ENCODE measurements at places on chromosomes 1 and 21.

- DNase-seq = no peak
Observed at GRCh38 chr1:112513112-112513870, 4.5 kb downstream of the WNT2B start.

- no peak for DNase-seq
Observed at GRCh38 chr1:175591083-175591743, 152.2 kb downstream of the TNR start.

GRCh38 chr1:232291261-232291660 lies 338.7 kb downstream of the SIPA1L2 start:
- no peak for DNase-seq

DNA sequence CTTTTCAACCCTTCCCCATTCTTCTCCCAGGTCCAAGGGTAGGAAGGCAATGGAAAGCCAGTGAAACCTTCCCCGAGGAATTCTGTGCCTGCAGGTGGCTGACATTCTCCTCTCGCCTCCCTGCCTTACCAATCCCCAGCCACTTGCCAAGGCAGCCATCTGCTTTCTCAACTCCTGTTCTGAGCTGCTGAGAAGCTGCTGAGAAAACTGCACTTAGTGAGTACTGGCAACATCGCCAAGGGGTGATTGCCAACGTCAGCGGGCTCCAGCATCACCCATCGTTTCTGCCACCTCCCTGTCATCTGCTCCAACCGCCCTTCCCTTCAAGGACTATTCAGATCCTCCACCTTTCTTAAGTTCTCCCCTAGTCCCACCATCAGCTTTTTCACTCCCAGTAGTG lies 106.0 kb downstream of the PTPRU start:
- no peak for DNase-seq

- DNase-seq = no peak
Observed at GRCh38 chr1:197198911-197199310, 52.4 kb upstream of the ASPM start.

Data from T follicular helper cell (primary cell).